Subcutaneous preadipocyte (primary cell): ENCODE measurements at places on chromosomes 4 and X. TPM values are rescaled to one million over a fixed set of nuclear protein-coding genes. Genes with fewer than 3 reads are reported as not detected.

Gene DCAF4L1
- total RNA-seq = under 0.01 and 0.20 TPM in 2 replicates

Gene TMEM156
- 0.20 TPM in 1 of 2 replicates, not detected in the other for total RNA-seq

Gene CXorf49
- not detected in 2 replicates for total RNA-seq

Gene RWDD4
- 20.6 and 24.0 TPM in 2 replicates for total RNA-seq

Gene PAGE1
- not detected in 2 replicates for total RNA-seq

Gene YY2
- total RNA-seq = 1.6 and 2.2 TPM in 2 replicates

Gene RAB9B
- total RNA-seq = 0.20 and 0.37 TPM in 2 replicates

Gene RADX
- total RNA-seq = 1.8 and 6.1 TPM in 2 replicates

Gene MGAT4D
- total RNA-seq = not detected in 2 replicates

Gene PLXNB3
- total RNA-seq = 4.4 and 4.9 TPM in 2 replicates

Gene XK
- under 0.01 TPM in 1 of 2 replicates, not detected in the other for total RNA-seq

Gene UGT2B11
- total RNA-seq = not detected in 2 replicates

Gene BMX
- total RNA-seq = not detected in 2 replicates

Gene ADH1A
- not detected in 2 replicates for total RNA-seq

Gene TMPRSS11B
- not detected in 2 replicates for total RNA-seq

Gene MTNR1A
- under 0.01 TPM in 1 of 2 replicates, not detected in the other for total RNA-seq

Gene NAP1L3
- total RNA-seq = 1.1 and 1.4 TPM in 2 replicates

Gene NDNF
- 0.73 and 1.2 TPM in 2 replicates for total RNA-seq

Gene NMU
- not detected in 2 replicates for total RNA-seq
